ENCODE measurements at places on chromosomes 3 and 15. TPM values are rescaled to one million over a fixed set of nuclear protein-coding genes. Genes with fewer than 3 reads are reported as not detected.

GRCh38 chr15:78045189-78045588 lies 32.3 kb downstream of the TBC1D2B start:
- peaks cover 20% of the 10 kb centered on the region for H3K36me3 ChIP-seq
- DNase-seq, result no peak
- H3K27ac ChIP-seq, result no peak overlapping the region
- H3K27me3 ChIP-seq, result no peaks in the 10 kb centered on the region
- peaks cover 41% of the 10 kb centered on the region for H3K4me1 ChIP-seq

DNA sequence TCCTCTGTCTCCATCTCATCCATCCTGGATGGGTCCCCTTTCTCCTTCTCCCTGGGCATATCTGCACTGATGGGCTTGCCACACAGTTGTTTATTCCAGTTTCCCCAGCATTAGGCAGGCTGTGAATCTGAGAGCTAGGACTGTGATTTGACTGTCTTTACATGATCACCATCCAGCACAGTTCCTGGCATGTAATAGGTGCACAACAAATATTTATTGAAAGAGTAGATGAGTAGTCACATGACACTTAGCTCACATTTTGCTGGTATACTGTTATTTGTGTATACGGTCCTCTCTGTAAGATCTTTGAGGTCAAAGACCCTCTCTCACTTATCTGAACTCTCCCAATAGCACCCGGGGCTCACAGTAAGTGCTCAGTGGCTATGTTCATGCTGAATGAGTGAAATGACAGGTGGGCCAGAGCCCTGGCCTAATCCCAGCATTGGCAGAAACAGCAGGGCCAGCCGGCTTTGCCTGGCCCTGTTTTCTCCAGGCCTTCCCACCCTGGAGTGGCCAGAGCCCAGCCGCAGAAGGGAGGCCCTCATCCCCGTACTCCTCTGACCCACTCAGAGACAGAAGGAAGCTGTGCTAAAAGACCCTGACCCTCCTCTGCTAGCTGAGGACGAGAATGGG lies 16.2 kb upstream of the BAHD1 start:
- H3K27ac ChIP-seq, result no peak overlapping the region

The SLC2A2 gene
- total RNA-seq, result not detected

DNA sequence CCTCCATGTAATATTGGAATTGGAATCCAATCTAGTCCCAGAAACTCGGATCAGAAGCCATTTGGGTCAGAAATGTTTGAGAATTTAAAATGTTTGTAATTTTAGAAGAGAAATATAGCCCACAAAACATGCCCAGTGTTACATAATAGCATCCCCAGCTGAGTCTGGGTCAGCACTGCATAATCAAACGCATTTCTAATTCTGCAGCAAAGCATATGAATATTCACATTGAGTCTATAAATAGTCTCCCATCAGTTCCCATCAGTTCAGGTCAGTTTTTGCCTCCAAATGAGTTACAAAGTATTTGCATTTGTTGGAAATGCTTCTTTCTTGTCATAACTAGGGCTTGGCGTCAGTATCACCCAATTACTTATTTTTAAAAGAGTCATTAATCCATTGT lies 383.1 kb downstream of the IL5RA start:
- no peak for DNase-seq
- no peaks in the 10 kb centered on the region for H3K27me3 ChIP-seq
- H3K36me3 ChIP-seq, result no peaks in the 10 kb centered on the region
- no peak overlapping the region for H3K27ac ChIP-seq
- no peaks in the 10 kb centered on the region for H3K4me1 ChIP-seq

- no peaks in the 10 kb centered on the region for H3K36me3 ChIP-seq
- H3K27ac ChIP-seq, result peak overlapping the region; percentile 34
- H3K27me3 ChIP-seq, result no peaks in the 10 kb centered on the region
- peaks cover 18% of the 10 kb centered on the region for H3K4me1 ChIP-seq
- peak overlapping the region; percentile 45 for H3K4me3 ChIP-seq
Measured at GRCh38 chr3:156843071-156843808, 17.1 kb downstream of the LEKR1 start.

Measured in chondrocyte (in vitro differentiated cells).